ENCODE measurements at places on chromosomes 6 and 20.
A peak's percentile ranks its signal among the peaks of the same experiment; 100 is the strongest.

GRCh38 chr6:113539623-113540022, 317.5 kb upstream of the MARCKS start:
- no peak for DNase-seq

DNA sequence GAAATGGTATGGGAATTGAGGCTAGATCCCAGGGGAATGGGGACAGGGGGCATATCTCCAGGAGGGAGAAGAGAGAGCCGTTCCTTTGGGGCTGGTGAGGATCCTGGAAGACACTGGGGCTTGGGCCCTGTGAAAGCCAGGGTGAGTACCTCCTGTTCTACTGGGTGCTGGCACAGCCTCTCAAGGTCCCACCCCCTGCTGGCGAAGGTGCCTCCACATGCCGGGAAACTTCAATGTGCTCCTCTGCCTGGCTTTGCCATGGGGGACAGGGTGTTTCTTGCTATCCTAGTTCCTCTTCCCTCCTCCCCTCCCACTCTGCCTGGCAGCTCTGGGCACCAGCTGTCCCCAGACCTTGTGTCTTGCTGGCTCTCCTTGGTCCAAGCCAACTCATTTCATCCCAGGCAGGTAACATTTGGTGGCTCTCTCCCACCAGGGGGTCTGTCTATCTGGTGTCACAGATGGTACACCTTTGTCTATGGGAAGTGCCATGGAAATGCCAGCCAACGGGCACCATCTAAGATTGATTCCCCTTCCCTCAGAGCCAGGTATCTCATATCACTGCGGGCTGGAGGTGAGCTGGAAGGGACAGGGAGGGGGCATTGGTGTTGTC, 56.8 kb downstream of the MDGA1 start:
- DNase-seq: no peak

DNA sequence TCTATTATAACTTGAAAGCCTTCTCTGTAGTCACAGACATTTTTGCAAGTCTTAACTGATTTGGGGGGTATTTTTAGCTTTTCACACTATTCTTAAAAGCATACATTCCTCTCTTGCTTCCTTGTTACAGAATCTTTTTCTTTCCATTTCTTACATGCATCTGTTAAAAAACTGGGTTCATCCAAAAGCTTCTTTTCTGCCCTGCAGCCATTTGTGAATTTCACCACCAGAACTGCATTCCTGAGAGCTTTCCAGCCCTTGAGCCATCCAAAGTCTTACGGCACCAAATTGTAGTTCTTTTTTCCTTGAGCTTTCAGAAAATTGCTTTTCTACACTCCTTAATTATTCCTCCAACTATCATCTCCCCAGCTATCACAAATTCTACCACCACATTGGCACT, 19.7 kb upstream of the GSTA4 start:
- no peak for DNase-seq

GRCh38 chr6:27095914-27096313, 151.6 kb upstream of the PRSS16 start:
- no peak for DNase-seq

GRCh38 chr20:24732076-24732475, 217.0 kb upstream of the CST7 start:
- no peak for DNase-seq

GRCh38 chr6:6350696-6351095, 30.2 kb upstream of the F13A1 start:
- DNase-seq: no peak

DNA sequence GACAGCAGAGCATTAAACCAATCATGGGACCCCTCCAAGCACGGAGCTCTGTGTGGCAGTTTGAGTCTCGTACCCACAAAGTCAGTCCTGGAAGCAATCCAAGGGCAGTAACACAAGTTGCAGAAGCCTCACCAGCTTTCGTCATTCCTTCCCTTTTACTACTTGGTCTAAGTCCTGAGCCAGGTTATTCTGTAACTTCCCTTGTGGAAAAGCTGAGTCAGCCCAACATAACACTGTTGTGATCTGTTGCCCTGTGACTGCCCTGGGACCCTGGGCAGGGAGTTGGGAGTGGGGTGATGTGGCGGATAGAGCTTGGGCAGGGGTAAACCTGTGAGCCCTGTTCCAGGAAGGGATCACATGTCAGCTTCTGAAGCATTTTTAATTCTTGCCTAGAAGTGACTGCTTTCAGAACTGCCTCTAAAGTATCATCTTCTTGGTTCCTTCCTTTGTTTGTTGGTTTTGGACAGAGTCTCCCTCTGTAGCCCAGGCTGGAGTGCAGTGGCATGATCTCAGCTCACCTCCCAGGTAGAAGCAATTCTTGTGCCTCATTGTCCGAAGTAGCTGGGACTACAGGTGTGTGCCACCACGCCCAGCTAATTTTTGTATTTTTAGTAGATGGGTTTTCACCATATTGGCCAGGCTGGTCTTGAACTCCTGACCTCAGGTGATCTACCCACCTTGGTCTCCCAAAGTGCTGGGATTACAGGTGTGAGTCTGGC, 183.7 kb upstream of the JAG1 start:
- no peak for DNase-seq

- DNase-seq: no peak
These were observed 108.6 kb downstream of the TASP1 start for GRCh38 chr20:13530146-13530545.

DNA sequence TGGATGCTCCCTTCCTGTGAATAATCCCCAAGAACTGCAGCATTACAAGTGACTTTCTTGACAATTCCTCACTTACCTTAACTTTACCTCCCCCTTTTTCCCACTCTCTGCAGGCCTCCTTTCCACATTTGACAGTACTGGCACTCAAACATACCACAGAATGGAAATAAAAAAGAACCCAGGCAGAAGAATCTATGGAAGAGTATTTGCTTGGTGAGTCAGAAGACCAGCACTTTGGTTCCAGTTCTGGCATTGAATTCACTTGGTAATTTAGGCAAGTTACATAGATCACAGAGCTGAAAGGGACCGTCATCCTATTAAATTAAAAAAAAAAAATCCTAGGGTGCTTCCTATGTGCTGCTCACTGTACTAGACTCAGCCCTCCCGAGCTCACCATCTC, 55.0 kb downstream of the BTBD9 start:
- DNase-seq: no peak

DNA sequence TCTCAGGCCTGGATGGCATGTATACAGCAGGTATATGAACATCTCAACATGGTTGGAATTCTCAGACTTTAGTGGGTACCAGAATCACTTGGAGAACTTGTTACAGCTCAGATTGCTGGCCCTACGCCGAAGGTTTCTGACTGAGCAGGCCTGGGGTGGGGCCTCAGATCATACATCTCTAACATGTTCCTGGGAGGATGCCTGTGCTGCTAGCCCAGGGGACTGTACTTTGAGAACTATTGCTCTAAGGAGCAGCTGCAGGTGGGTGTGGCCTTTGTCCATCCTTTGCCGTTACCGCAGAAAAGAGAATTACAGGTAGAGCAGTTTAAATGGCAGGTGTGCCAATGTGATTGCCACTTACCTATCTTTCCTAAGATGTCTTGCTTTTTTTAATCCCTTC, 310.5 kb upstream of the JAG1 start:
- no peak for DNase-seq

- DNase-seq: no peak
These were observed 118.7 kb downstream of the BMP2 start for GRCh38 chr20:6886065-6886729.

- no peak for DNase-seq
These were observed 52.7 kb downstream of the DLL1 start for GRCh38 chr6:170237999-170238740.

- no peak for DNase-seq
These were observed 1197.7 kb upstream of the CITED2 start for GRCh38 chr6:140572129-140572528.

GRCh38 chr6:29723666-29724588, 693 bp downstream of the HLA-F start:
- peak; percentile 75 for DNase-seq

GRCh38 chr6:158962371-158962770, 37.6 kb downstream of the RSPH3 start:
- DNase-seq: no peak

DNA sequence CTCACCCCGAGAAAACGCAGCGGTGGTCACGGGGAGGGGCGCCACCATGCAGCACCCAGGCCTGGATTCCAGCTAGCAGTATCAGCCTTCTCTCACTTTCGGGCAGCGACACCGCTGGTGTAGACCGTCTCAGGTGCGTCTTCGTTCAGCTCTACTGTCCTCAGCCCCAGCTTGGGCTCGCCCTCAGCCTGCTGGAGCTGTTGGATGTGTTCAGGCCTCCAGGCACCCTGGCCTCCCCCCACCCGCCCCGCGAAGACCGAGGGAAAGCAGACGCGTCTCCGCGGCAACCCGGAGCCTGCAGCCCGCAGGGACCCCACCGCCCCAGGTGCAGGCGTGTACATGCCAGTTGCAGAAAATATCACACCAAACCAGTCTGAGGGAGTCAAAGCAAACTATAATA, 60.8 kb upstream of the CARMIL1 start:
- no peak for DNase-seq

DNA sequence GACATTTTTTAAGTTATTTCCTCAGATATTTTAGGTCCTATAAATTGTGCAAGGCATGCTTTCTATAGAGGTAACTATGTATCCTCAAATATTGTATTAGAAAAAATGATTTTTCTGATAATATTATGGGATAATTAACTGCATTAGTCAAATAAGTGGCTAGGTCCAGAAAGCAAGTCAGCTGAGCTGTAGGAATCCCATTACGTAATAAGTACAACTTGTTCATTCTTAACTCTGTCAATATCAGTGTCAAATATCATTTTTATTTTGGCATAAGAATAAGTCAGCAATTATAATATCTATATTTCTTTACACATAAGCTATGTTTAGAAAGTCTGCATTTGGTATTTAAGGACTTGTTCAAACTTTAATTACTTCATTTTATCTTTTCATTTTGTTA, 830.9 kb upstream of the GJE1 start:
- no peak for DNase-seq

GRCh38 chr6:40336296-40336695, 250.9 kb downstream of the LRFN2 start:
- DNase-seq: no peak

GRCh38 chr20:45949542-45950329, 15.3 kb downstream of the PCIF1 start:
- DNase-seq: no peak

GRCh38 chr20:4383961-4384360, 337.7 kb upstream of the PRND start:
- DNase-seq: no peak

DNA sequence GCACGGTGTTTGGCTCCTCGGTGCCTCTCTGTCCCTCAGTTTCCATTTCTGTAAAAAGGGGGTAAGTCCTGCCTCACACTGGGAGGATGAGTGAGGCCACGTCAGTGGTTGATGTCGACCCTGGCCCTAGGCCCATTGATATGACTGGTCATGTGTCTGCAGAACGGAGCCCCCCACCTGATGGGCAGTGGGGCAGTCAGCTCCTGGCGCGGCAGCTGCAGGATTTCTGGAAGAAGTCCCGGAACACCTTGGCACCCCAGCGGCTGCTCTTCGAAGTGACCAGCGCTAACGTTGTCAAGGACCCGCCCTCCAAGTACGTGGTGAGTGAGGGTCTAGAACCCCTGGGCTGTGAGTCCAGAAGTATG, 1.2 kb downstream of the SNX21 start:
- no peak for DNase-seq

- DNase-seq: no peak
These were observed 254.9 kb downstream of the SOD2 start for GRCh38 chr6:159438106-159438505.

Measured in T-helper 2 cell (primary cell).